ENCODE measurements at places on chromosomes 7 and 10. TPM values are rescaled to one million over a fixed set of nuclear protein-coding genes. Genes with fewer than 3 reads are reported as not detected.

- DNase-seq, result no peak
Measured at GRCh38 chr10:130368761-130369560, 232.8 kb downstream of the GLRX3 start.

- no peak for DNase-seq
Measured at GRCh38 chr10:15313047-15313446, 58.0 kb downstream of the FAM171A1 start.

The DENND2A gene
- not detected for total RNA-seq

DNA sequence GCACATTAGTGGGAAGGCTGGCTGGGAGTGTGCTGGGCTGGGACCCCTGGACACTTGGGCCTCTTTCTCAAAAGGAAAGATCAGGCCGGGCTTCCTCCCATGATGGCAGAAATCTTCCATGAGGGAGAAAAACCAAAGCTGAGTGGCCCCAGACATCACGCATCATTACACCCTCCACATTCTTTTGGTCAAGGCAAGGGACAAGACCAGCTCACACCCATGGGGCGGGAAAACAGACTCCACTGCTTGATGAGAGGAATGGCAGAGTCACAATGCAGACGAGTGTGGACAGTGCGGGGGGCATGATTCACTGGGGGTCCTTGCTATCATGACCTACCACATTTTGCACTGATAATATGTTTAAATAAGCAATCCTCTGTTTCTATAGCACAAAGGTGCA is 73.3 kb downstream of the CREB3L2 start:
- no peak for DNase-seq
